ENCODE measurements at places on chromosomes 4 and X.

- no peak for DNase-seq
These were observed 6.6 kb downstream of the ARL9 start for GRCh38 chr4:56512166-56512565.

- DNase-seq = no peak
These were observed 78.2 kb downstream of the MSL3 start for GRCh38 chrX:11836284-11836683.

- no peak for DNase-seq
These were observed 24.2 kb upstream of the MXRA5 start for GRCh38 chrX:3370656-3371055.

- DNase-seq = no peak
These were observed 691 bp downstream of the SCARB2 start for GRCh38 chr4:76212851-76213414.

DNA sequence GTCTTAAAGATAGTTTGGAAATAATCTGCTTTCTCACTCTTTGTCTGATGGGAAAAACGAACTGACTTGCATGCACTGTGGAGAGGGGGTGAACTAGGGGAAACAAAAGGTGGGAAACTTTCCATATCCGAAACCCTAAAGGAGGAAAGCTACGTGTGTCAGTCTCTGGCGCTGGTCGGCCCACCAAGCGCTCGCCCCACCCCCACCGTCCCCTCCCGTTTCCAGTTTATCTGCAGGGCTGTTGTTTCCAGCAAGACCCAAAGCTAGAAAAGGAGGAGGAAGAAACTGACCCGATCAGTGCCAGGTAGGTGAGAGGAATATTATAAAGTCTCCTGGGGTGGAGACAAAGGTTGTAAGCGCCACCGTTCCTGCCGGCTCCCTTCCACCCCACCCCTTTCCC lies 552 bp downstream of the TCEAL9 start:
- no peak for DNase-seq

- no peak for DNase-seq
These were observed 51.7 kb downstream of the REELD1 start for GRCh38 chr4:146265950-146266490.

- DNase-seq = no peak
These were observed 33.2 kb upstream of the CLDN24 start for GRCh38 chr4:183355405-183355804.

DNA sequence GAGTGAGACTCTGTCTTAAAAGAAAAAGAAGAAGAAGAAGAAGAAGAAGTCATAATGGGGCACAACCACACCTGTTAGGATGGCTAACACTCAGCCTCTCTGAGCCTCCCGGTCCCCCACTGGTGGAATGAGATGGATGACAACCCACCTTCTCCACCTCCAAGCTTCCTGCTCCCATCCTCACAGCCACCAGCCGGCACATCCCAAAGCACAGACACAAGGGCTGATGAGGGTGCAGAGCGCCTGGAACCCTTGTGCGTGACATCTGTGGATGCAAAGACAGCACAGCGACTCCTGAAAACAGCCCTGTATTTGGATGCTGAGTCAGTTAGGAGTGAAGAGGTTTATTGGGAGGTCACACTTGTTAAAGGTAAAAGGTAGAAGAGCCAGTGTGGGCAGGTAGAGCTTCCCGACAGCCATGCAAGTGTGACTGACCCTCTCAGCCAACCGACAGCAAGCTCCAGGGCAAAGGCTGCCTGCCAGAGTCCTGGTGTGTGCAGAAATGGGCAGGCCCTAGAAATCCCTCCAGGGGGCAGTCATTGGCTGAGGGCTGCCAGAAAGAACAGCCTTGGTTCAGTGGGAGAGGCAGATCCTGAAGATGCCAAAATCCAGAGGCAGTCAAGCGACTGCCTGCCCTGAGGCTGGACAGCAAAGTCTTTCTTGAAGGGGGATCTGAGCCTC lies 26.6 kb upstream of the MAN2B2 start:
- DNase-seq = no peak

GRCh38 chr4:147059064-147059731 lies 113.5 kb upstream of the TTC29 start:
- DNase-seq = no peak

DNA sequence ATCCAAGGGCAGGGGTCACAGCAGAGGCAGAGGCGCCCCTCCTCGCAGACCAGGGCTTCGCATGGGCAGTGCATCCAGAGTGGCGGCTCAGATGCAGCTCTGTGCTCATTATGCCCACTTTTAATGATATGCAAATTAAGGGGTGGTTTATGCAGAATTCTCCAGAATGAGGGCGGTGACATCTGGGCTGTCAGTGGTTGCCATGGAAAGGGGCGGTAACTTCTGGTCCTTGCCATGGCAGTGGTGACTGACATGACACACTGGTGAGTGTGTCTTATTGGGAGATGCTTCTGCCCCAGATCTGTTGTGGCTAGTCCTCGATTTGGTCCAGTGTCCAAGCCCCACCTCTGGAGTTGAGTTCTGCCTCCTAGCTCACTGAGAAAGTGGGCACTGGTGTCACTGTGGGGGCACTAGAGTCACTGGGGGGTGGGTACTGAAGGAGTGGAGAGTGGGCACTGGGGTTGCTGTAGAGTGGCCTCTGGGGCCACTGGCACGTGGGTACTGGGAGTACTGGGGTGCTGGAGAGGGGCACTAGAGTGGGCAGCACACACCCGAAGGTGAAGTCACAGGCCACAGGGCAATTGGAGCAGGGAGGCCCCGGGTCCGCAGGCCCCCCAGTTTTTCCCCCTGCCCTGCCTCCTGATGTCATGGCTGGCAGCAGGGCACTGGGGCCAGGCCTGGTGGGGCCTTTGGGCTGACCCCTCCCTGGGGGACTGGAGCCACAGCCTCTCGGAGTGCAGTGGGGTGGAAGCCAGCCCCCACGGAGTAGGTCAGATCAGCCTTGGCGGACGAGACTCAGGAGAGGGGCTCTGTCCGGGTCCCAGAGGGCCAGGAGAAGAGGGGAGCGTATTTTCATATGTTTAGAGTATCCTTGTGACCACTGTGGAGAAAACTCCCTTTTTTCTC lies 98.6 kb upstream of the NKX1-1 start:
- DNase-seq = no peak

DNA sequence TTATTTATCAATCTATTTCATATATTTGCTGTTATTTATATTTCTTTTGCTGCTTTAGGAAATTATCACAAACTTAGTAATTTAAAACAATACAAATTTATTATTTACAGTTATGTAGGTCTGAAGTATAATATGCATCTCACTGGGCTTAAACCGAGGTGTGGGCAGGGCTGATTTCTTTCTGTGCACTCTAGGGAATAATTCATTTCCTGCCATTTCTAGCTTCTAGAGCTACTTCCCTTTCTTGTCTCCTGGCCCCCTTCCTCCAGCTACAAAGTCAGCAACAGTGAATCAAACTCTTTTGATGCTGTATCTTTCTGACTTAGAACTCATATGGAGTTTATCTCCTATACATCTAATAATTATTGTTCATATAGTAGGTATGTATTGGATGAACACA lies 303.5 kb upstream of the ARSJ start:
- no peak for DNase-seq

DNA sequence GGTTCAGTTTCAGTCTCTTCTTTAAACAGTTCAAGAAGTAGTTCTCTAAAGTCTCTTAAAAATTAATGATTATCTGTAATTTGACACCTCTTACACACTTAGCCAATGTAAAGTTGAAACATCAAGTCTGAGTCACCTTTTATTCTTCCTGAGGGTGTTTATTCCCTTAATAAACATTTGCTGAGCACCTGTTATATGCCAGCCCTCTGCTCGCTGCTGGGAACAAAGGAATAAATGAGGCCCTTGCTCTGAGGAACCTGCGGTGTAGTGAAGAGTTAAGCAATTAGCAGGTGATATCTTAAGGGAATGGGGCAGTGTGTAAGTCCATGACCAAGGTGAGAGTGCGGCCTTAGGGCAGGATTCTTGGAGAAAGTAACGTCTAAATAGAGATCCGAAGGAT lies 5.2 kb upstream of the NDNF start:
- DNase-seq = no peak

DNA sequence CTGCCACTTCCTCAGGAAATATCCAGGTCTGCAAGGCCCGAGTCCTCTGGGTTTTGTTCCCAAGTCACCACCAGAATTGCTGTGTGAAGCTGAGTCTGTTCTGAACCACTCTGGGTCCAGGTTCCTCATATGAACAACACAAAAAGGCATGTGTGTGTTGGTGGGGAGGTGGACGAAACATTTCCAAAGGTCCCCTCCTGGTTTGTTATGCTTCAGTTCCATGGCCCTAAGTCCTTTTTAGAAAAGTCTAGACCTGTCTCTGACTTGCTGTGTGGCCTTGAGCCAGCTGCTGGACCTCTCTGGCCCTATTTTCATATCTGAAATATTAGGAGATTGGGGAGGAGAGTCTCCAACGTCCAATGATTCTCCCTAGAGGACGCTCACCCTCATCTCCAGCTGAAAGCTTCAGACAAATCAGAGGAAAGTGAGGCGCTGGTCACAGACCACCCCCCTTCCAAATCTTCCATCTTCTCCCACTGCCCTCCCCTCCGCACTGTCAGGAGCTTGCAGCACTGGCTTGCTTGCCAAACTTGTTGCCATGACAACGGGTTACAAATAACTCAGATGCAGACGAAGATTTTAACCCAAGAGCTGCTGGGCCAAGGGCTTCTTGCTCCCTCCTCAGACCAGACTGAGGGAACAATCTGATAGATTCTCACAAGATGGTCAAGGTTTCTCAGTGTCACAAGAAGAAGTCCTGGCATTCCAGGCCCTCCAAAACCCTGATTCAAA lies 64.5 kb downstream of the SMC1A start:
- peak; percentile 15 for DNase-seq

GRCh38 chrX:68895778-68896177 lies 67.0 kb downstream of the EFNB1 start:
- DNase-seq = no peak

GRCh38 chr4:185700048-185700447 lies 111.9 kb downstream of the SORBS2 start:
- no peak for DNase-seq

- no peak for DNase-seq
These were observed 383.3 kb downstream of the GRXCR1 start for GRCh38 chr4:43275779-43276178.

DNA sequence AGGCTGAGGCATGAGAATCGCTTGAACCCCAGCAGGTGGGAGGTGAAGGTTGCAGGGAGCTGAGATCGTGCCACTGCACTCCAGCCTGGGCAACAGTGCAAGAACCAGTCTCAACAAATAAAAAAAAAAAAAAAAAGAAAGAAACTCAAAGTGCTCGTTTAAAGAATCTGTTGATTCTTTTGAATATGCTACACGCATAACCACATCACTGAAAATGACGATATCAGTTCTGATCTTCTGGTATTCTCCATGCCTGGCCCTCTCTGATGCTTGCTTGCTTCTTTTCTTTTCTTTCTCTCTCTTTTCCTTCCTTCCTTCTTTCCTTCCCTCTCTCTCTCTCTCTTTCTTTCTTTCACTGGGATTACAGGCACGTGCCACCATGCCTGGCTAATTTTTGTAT lies 7.3 kb downstream of the AVPR2 start:
- DNase-seq = no peak

DNA sequence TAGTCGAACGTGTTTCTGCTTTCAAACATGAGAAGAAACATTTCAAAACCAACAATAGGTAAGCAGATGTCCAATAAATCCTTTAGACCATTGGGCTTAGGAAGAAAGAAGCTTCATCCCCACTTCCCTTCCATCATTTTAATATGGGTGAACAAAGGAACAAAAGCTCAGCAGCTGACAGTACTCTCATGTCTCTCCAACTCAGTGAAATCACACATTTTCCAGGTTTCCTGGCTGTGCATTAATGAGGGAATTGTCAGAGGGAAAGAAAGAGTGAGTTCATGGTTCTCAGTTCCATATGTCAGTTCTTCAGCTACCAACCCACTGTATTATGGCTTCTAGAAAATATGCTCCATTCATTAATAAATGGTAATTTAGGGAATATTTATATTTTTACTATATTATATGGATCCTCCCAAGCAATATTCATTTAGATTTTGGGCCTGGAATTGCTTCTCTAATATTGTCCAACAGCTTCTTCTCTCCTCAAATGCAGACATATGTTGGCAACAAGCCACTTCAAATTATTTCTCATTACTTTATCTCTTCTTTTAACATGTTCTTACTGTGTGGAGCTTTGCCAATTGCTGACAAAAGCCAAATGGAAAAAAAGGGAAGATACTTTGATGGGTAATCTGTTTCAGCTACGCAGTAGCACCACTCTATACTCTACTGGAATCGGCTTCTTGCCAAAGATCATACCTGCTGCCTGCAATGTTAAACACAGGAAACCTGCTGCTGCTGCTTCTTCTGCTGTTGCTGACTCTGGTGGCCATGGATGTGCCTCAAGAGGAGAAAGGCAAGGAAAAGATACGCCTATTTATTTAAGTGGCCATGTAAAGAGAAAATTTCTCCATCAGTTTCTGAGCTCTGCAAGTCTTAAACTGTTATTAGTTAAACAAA lies 1757.6 kb downstream of the ARAP2 start:
- DNase-seq = no peak

- DNase-seq = no peak
These were observed 180.3 kb upstream of the KLHL4 start for GRCh38 chrX:87337267-87337666.

- no peak for DNase-seq
These were observed 44.3 kb downstream of the CCNG2 start for GRCh38 chr4:77201343-77201742.

GRCh38 chr4:156197216-156197615 lies 243.6 kb upstream of the CTSO start:
- no peak for DNase-seq

DNA sequence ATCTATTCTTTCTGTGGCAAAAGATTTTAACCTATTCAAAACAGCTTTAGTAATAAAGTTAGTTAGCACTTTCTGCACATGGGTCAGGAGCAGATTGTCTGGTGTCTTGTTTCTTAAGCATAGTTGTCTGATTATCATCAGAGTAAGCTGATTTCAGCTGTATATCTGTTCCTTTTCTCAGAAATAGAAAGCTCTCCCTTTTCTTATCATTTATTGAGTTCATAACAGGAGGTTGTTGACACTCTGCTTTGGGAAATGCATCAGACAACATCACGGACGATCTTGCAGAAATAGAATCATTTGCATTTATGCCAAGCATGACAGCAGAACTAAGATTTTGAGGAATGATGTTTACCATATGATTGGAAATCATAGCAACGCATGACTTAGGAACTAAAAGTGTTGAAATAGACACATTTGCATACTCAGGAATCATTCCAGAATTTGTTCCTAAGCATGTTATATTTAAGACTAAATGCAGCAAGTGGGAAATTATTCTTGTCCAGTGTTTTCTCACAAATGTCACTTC lies 66.7 kb downstream of the RBMX2 start:
- no peak for DNase-seq

- DNase-seq = no peak
These were observed 1492.2 kb upstream of the TENM3 start for GRCh38 chr4:180751009-180751408.

- no peak for DNase-seq
These were observed 900.3 kb downstream of the PCDH7 start for GRCh38 chr4:31620476-31620875.

DNA sequence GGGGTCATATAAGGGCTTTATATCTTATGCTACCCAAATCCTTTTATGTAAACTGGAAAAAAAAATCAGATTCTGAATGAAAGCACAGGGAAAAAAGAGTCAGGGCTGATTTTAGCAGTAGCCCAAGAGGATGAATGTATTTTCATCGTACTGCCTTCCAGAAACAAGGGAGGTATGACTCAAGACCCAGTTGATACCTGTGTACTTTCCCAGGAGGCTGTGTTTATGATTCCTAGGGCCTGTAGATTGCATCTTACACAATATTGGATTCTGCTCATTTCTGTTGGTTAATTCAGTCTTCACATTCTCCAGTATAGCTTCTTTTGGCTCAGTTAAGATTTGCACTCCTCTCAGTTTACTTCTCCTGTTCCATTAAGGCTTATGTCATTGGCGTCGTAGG lies 127.9 kb upstream of the LIMCH1 start:
- no peak for DNase-seq

Data from iPS DF 19.7 (cell line).